ENCODE measurements at places on chromosomes 6 and 20.

DNA sequence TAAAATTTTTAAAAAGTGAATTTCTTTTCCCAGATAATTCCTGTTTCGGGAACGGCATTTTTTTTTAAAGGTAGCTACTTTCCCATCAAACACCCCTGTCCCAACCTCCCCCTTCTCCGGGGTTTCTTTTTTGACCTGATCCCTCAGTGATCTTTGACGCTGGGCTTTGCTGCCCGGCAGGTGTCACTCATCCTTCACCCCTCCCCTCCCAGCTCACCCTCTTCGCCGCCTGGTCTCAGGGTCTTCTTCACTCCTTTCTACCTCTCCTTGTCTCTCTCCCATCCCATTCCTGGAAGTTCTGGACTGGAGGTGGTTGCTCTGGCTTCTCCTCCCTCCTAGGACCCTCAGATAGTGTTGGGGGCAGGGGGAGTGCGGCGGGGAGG is 329 bp upstream of the GPR6 start:
- DNase-seq = no peak

DNA sequence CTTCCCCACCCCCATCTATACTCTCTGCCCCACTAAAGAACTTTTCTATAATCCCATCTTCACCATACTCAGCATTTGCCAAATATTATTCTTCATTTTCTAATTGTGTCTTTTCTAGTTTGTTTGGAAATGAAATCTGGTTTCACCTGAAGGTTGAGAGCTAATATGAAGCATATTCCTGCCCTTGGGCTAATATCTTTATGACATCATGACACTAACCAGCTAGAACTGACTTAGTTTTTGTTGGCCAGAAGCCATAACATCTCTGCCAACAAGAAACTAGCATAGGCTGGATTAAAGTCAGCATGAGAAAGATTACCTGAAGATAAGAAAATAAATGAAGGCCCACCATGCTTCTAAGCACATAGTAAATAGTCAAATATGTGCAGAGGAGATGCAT is 16.7 kb downstream of the UNC5CL start:
- no peak for DNase-seq

DNA sequence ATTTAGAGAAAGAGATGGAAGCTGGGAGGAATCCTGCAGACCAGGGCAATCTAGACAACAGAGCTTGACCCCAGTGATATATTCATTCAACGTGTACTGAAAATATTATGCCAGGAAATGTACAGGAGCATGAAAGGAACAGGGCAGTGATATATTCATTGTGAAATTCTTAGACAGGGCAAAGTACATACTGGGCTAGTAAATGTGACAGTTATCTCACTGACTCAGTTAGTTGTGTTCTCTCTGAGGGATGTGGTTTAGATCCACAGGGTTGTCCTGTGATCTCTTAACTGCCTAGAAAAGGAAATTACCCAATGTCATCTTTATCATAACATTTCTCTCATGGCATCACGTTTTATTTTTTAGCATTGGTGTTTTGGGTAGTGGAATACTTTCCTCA is 891.3 kb downstream of the EYS start:
- no peak for DNase-seq

DNA sequence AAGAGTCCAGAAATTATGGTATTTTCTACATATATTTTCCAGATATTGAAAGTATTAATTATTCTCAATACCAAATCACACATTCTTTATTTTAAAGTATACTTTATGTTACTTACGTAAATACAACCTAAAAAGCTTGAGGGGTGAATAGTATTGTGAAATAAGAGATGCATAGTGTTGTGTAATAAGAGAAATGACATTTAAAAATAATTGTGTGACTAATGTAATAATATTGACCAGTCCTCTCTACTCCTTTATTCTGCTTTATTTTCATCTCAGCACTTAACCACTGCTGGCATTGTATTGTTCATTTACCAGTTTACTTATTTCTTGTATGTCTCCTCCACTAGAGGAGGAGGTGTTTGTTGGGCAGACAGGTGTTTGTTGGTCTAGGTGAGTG is 135.6 kb downstream of the EYA4 start:
- no peak for DNase-seq

DNA sequence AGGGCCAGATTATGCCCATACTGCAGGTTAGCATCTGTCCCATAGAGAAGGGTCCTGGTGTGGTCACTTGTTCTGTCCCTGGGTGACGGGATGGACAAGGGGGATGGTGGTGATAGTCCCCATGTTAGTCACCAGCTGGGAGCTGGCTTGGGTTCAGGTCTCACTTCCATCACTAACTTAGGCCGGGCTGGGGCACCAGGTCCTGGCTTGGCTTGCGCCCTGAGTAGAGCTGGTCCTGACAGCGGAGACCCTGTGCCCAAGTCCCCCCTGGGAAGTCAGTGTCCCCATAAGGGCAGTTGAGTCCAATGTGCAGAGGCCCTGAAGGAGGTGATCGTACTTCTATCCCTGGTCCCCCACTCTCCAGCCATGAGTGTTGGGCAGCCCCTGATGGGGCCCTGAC is 52.6 kb downstream of the ANKRD60 start:
- no peak for DNase-seq
